ENCODE measurements at places on chromosomes 13 and 19.

- no peak for DNase-seq
Measured at GRCh38 chr13:113322043-113322461, 25.0 kb downstream of the LAMP1 start.

GRCh38 chr13:112131081-112131712 lies 64.2 kb downstream of the SOX1 start:
- DNase-seq, result no peak

DNA sequence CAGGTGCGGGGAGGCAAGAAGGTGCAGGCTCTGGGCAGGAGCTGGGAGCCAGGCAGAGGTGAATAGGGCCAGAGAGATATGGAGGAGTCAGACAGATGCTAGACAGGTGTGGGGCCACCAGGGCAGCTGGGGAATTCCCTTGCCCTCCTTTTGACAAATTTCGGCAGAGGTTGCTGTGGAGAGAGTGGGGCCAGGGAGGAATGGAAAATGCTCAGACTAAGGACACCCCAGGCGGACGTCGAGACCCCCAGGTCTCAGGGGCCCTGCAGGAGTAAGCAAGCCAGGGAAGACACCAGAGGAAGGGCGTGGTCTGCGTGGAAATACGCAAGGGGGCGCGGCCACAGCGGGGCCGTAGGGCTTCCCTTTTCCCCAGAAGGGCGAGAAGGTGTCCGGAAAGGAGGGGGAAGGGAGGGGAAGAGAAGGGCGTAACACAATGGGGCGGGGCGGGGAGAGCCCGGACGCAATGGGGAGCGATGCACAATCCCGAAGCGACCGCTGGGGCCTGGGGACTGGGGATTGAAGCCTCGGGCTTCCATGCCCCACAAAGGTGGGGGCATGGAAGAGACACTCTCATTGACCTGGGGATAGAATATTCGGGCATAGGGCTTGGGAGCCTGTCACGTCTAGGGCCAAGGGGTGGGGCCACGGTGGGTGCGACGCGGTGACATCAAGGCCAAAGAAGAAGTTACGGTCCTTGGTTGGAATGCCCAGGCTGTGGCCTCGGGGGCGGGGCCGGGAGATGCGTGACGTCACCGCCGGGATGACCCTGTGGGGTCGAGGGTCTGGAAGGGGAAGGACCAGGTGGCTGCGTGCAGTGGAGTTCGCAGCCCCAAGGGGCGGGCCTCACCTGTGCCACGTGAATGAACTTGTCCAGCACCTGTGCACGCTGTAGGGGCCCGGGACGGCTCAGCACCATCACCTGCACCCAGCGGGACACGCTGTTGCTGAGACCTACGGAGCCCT lies 8.2 kb downstream of the RASGRP4 start:
- DNase-seq, result peak; percentile 51

GRCh38 chr13:24661713-24662112 lies 18.5 kb upstream of the ATP12A start:
- DNase-seq, result no peak

GRCh38 chr19:6813659-6814058 lies 41.2 kb downstream of the VAV1 start:
- DNase-seq, result no peak

- no peak for DNase-seq
Measured at GRCh38 chr13:45594764-45595163, 20.8 kb downstream of the ERICH6B start.

DNA sequence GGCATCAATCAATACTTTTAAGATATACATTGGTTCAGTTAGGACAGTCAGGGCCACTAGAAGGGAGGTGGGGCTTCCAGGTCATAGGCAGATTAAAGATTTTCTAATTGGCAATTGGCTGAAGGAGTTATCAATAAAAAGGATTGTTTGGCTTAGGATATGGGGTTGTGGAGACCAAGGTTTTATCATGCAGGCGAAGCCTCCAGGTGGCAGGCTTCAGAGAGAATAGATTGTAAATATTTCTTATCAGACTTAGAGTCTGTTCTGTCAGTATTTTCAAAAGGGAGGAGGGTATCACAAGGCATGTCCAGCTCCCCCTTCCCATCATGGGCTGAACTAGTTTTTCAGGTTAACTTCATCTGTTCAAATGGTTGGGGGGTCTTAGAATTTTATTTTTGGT lies 77.4 kb upstream of the FARP1 start:
- no peak for DNase-seq

All from stimulated activated naive CD4-positive, alpha-beta T cell treated with Interleukin-2 at 50 U/mL for 16 hours (primary cell).